ENCODE measurements at places on chromosomes 3 and 15.

DNA sequence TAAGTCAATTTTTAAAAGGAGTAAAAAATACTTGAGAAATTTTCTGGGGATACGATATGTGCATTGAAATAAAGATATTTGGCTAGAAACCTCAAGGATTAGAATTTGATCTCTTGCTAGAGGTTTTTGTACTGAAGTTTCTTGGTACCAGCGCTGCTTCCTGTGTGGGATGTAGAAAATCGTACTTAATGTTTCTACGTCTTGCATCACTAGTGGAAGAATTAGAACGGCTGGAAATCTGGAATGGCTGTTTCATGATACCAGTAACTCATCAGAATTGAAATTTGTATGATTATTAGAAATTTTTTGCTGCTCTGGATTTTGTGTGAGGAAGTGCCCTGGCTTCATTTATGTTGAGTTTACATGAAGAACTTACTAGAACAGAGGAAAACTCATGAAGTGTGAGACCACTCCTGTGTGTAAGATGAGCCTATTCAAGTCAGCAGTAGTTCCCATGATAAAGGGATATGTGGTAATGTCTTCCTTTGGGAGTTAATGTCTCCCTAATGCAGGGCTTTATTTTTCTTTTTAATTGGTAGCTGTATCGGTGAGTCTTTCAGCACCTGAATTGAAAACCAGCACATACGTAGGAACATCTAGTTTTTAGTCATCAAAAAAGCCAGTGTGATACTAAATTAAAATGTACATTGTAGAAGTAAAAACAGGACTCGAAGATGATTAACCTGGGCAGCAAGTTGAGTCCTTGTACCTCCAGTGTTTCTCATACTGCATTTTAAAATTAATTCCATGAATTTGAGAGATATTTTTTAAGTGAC is 3.2 kb downstream of the KBTBD8 start:
- no peak for DNase-seq

- peak; percentile 43 for DNase-seq
Measured at GRCh38 chr3:190617185-190617584, 103.3 kb downstream of the IL1RAP start.

DNA sequence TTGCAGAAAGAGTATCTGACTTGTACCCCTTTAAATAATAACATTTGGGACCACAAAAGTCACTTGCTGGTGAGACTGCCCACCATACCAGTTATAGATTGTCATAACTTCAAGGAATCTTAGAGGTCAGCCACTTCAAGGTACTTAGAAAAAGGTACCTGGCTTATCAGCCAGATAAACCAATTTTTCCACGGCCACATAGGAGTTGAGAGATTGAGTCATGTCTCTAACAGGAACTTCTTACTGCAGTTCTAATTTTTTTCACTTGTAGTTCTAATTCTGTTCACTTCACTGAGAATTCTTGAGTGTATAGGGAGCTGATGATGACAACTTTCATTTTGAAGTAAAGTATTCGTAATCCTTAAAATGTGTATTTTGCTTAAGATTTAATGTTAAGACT is 317.1 kb upstream of the CBLB start:
- DNase-seq: no peak

DNA sequence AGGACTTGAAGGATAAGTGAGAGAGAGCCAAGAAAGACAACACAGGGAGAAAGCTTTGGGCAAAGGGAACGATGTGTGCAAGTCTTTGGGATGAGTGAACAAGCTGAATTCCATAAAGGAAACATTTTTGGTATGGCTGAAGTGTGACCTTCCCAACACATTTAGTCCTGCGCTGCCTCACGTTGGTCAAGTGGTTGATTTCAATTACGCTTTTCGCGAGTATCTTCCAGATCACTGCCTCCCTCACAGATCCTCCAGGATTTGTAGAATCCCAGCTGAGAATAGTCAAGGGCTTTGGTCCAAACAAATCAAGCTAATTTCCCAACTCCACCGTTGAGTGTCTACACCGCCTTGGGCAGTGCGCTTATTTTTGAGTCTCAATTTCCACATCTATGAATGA is 338.4 kb upstream of the ADAMTS9 start:
- DNase-seq: no peak

DNA sequence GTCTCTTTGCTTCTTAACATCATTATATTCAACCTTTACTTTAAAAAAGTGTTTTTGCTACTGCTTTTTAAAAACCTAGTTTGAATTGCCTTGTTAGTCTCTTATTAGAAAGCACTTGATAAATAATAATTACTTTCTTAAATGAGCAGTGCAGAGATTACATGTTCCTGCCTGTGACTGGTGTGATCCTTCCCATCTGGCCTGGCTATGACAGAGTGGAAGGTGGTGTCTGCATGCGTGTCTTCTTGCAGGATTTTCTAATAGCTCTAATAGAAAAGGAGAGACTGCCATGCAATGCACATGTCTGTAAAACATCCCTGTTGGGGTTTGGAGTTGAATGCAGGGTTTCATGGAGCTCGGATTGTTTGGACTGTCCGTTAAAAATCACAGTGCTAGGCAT is 425.8 kb upstream of the TPM1 start:
- DNase-seq: no peak

DNA sequence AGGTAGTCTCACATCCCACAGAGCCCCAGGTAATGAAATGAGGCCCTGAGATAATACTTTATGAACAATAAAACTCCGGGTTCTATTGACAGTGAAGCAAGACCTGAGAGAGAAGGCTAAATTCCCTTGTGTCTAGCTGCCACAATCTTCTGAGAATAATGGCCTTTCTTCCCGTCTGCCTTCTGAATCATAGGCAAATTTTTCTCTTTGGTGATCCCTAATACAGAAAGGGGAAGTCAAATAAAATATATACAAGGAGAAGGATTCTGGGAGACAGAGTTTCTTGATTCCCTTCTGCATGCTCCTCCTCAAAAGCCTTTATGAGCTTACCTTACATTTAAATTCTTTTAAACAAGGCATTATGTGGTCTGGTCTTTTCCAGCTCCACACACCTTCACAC is 29.9 kb upstream of the CCR2 start:
- DNase-seq: no peak

DNA sequence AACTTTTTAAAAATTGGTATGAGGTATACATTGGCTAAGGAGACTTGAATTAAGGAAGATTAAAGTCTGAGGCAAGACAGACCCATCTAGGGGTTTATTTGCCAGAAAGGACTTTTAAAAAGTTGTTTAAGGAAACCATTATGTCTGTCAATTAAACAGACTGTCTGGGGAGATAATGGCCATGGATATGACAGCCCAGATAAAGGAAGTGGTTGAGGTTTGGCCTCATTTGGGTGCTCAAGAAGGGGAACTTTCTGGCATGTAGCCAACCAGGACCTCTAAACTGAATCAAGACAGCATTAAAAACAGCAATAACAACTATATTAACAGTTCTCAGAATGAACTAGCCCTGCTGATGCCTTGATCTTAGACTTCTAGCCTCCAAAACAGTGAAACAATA is 9.9 kb upstream of the CD200R1L start:
- no peak for DNase-seq

DNA sequence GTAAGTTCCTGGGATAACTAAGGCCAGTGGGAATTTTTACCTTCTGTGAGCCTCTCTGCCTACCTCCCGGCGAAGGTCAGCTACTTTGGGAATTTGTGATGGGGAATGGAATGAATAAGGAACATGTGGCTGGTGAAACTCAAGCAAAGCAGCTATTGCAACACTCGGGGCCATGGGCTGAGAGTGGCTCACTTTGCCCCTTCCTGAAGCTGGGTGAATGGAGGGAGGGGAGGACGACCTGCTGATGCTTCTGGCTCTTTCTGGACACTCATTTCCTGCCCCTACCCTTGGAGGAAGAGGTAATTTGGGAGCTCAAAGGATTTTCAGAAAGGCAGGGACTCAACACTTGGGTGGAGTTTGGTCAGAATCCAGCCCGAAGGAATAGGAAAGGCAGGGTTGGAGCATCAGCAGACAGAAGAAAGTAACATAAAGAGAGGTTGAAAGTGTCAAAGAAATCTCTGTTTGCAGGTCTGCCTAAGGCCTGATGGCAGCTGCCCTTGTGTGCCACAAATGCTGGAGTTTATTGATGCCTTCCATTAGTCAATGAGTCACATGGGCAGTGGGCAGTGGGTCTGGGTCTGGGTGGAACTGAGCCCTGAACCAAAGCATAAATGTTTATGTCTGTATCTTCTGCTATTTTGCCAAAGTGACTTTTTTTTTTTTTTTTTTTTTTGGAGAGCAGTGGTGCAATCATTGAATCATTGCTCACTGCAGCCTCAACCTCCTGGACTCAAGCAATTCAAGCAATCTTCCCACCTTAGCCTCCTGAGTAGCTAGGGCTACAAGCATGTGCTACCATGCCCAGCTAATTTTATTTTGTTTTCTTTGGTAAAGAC is 12.4 kb downstream of the LAMP3 start:
- DNase-seq: no peak

- DNase-seq: peak; percentile 33
Measured at GRCh38 chr15:64740311-64741170, 34.8 kb downstream of the RBPMS2 start.

- peak; percentile 33 for DNase-seq
Measured at GRCh38 chr3:101928890-101929289, 79.6 kb downstream of the NFKBIZ start.

- no peak for DNase-seq
Measured at GRCh38 chr15:72936691-72937679, 115.3 kb upstream of the NEO1 start.

GRCh38 chr3:171231361-171231760 is 204.8 kb upstream of the SLC2A2 start:
- DNase-seq: no peak

DNA sequence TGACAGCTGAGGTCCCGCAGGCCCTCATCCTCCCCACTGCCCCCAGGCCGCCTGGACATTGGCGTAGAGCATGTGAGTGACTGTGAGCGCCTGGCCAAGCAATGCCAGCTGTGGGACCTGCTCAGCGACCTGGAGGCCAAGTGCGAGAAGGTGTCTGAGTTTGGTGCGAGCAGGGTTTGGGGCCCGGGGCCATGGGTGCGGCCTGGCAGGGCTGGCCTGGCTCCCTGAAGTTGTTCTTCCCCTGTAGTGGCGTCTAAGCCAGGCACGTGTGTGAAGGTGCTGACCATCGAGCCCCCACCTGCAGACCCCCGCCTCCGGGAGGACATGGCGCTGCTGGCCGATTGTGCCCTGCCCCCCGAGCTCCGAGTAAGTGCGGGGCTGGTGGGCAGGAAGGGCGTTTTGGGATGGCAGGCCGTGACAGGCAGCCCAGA is 4.2 kb downstream of the ABTB1 start:
- no peak for DNase-seq

DNA sequence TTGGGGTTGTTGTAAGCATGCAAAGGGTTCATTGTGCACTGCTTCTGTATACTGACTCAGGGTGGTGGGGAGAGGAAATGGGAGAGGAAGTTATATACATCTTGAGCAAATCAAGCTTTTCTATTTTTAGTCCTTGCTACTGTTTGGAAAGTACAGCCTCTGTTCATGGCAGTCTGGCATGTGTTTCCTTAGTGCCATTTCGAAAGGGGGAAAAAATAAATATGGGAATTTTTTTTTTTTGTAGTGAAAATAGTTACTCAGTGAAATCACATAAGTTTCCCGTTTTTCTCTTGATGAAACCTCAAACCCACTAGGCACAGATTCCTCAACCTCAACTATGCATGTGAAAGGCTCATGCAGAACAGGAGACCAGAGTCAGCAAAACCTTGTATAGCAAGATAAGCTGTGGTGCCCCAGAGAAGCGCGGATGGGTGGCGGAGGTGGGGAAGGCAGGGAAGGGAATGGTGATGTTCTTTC is 353.3 kb downstream of the LPP start:
- peak; percentile 40 for DNase-seq

GRCh38 chr3:129482721-129483120 is 42.7 kb downstream of the IFT122 start:
- DNase-seq: no peak

GRCh38 chr3:160544844-160545503 is 20.4 kb downstream of the KPNA4 start:
- DNase-seq: peak; percentile 20

DNA sequence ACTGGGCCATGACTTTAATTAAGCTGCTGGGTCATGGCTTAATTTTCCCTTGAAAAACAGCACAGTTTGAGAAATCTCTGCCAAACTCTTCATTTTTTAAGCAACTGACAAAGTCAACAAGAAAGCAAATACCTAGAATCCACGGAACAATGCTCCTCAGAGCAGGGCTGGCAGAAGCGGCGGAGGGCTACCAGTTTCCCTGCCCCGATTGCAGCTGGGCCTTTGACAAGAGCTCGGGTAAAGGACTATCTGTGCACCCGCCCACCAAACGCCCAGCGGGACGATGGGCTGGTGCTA is 1.2 kb downstream of the GOLIM4 start:
- DNase-seq: no peak

DNA sequence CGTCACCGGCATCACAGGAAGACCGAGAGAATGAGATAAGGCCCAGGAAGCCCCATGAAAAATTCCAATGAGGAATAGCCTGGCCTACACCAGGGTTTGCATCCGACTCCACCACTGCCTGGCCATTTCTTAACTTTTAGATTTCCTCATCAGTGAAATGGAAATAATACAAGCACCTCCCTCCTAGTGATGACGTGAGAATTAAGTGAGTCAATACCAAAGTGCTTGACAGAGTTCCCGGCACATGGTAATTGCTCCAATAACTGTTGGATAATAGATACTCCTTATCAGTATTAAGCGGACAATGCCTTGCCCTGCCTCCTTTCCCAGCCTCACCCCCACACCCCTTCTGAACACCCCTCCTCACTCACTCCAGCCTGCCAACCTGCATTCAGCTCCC is 105.4 kb downstream of the TLE3 start:
- DNase-seq: no peak

DNA sequence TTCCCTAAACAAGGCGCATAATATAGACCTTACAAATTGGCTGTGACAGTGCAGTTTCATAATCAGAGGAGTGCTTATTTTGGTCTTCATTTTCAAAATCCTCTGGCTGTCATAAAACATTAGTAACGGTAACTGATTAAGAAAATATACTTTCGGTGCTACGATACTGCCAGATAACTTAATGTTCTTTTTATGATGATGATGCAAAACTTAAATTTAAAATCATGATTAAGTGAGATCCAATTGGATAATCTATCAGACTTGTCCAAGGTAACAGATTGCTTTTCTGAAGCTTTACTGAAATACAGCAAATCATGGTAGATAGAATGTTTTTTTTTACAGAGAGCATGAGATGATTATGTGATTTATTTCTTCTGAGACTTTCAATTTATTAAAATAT is 364.2 kb upstream of the CNTN3 start:
- no peak for DNase-seq

DNA sequence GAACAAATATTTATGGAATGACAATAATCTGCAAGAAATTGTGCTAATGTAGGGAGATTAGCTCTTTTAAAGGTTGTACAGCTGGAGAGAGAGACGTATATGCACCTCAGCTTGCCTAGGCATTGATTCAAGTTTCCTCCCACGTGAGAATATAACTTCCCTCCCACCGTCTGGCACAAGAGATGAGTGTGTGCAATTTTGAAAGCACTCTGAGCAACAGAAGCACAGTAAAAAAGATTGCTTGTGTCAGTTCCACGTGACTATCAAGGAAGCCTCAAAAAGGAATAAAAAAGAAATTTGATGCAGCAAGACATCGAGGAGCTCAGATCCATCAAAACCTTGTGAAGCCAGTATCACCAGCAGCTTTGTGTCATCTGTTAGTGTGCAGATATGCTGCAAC is 435.3 kb downstream of the TUSC7 start:
- DNase-seq: peak; percentile 22

All from muscle of back (tissue), 13 donors.